Bladder microvascular endothelial cell (primary cell): ENCODE measurements at places on chromosomes 12 and 14. TPM values are rescaled to one million over a fixed set of nuclear protein-coding genes. Genes with fewer than 3 reads are reported as not detected.

The CD9 gene
- total RNA-seq = 325 and 510 TPM in 2 replicates

The IFNG-AS1 gene
- total RNA-seq = not detected in 2 replicates

The ART4 gene
- 2.1 and 75.3 TPM in 2 replicates for total RNA-seq

The ARG2 gene
- 15.7 and 21.6 TPM in 2 replicates for total RNA-seq
